ENCODE measurements at places on chromosomes 6 and 20. TPM values are rescaled to one million over a fixed set of nuclear protein-coding genes. Genes with fewer than 3 reads are reported as not detected.
A peak's percentile ranks its signal among the peaks of the same experiment; 100 is the strongest.

DNA sequence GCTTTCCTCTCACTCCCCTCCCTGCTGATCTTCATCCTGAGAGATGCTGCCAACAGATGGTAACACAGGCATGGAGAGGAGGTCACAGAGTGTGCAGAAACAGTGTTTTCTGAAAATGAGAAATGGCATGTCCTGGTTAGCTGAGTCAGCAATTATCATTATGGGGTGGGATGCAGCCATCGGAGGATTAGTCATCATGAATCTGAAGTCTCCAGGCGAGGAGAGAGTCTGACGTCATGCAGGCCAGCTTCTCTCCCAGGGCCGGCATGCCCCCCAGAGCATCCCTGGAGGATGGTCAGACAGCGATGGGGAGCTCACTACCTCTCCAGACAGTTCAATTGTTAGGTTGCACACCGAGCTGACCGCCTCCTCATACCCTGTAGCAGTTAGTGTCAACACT lies 4.7 kb upstream of the GTSF1L start:
- DNase-seq = no peak

- no peak for DNase-seq
Measured at GRCh38 chr6:13012296-13012695, 295.7 kb downstream of the PHACTR1 start.

DNA sequence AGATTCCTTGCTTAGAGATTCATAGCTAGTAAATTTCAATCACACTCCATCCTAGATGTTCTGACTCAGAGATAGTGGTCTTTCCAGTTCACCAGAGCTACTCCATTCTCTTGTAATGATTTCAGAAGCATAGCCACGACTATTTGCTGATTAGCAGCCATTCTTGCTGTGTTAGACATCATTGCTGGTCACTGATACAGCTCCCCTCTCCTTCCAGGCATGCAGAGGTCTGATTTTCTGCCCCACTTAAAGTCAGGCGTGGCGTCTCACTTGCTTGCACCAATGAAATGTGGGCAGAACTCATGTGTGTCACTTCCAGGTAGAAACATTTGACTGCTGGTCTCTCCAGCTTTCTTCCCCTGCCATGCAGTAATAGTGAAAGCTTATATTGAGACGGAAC lies 168.9 kb upstream of the JARID2 start:
- DNase-seq = no peak

- DNase-seq = peak; percentile 82
Measured at GRCh38 chr20:17679941-17680835, 1.9 kb downstream of the RRBP1 start.

DNA sequence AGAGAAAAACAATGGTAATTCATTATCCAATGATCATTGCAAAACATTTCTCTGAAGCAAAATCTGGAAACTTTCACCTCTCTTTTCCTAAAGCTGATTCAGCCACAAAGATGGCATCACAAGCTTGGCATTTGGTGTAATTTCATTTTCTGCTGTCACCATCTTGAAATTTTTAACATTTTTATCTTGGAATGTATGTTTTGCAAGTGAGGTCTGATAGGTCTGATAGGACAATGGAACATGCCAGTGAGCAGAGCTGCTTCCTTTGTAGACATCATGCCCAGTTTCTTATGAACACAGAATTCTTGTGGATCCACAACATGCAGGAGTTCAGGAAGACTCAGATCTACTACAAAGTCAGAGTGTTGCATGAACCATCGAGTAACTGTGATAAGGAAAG lies 969.6 kb downstream of the EYS start:
- DNase-seq = no peak

DNA sequence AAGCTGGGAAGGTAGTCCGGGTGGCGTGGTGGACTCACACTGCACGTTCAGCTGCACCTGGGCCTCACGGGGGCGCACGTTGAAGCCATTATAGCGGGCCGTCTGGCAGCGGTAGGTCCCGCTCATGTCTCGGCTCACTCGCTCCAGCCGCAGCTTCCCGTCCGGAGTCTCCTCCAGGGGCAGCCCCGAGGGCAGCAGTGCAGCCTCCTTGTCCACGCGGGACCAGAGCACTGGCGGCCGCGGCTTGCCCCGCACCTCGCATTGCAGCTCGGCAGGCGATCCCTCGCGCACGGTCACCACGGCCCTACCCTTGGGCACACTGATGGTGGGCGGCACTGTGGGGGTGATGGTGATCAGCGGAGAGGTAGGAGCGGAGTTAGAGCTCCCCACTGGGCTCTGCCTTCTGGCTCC lies 47.6 kb downstream of the MDGA1 start:
- DNase-seq = no peak

DNA sequence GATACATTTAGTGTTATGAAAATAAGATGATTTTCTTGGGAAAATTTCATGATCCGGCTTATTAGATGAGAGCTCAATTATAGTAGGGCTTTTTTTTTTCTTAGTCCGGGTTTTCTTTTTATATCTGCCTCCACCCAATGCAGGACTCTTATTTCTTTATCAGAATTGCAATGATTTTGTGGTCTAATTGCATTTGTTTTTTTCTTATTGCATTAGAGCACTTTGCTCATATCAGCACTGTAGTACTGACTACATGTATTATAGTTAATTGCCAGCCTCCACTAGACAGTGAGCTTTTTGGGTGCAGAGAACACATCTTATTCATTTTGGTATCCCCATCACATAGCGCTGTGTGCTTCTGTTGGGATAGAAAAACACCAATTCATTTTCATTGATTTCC lies 50.0 kb downstream of the FBXO5 start:
- DNase-seq = no peak

GRCh38 chr6:80789912-80790570 lies 683.6 kb downstream of the BCKDHB start:
- no peak for DNase-seq

GRCh38 chr6:35435074-35435837 lies 16.9 kb upstream of the FANCE start:
- no peak for DNase-seq

DNA sequence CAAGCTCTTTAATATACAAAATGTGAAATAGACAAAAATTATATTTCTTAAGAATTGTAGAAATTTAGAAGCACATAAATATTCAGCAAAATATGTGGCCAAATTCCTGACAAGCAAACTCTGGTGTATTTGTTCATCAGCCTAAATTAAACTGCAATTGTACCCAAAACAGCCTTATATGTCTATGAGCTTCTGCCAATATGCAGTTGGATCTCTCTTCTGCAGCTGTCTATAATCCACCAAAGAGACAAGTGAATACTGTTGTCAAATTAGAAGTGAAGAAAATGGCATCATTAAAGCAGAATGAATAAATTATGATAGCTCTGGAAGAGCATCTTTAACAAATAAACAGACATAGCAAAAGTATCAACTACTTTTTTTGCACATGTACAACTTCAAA lies 755.7 kb downstream of the GRIK2 start:
- no peak for DNase-seq

GRCh38 chr6:34865107-34865506 lies 22.7 kb downstream of the TAF11 start:
- no peak for DNase-seq

DNA sequence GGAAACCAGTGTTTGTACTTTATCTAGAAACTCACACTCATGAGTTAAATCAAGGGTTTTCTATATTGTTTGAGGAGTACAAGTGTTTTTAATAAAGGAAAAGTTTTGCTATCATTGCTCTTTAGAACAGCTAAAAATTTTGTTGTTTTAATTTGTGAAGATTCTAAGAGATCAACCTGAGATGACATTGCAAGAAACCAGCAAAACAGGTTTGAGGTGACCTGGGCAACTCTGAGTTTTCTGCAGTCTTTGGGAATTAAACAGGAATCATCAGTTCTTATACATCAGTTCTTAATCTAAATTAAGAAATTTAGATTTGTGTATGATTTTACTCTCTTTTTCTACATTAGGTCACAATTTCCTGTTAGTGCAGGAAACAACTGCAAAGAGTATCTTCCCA lies 114.5 kb downstream of the JAG1 start:
- DNase-seq = no peak

DNA sequence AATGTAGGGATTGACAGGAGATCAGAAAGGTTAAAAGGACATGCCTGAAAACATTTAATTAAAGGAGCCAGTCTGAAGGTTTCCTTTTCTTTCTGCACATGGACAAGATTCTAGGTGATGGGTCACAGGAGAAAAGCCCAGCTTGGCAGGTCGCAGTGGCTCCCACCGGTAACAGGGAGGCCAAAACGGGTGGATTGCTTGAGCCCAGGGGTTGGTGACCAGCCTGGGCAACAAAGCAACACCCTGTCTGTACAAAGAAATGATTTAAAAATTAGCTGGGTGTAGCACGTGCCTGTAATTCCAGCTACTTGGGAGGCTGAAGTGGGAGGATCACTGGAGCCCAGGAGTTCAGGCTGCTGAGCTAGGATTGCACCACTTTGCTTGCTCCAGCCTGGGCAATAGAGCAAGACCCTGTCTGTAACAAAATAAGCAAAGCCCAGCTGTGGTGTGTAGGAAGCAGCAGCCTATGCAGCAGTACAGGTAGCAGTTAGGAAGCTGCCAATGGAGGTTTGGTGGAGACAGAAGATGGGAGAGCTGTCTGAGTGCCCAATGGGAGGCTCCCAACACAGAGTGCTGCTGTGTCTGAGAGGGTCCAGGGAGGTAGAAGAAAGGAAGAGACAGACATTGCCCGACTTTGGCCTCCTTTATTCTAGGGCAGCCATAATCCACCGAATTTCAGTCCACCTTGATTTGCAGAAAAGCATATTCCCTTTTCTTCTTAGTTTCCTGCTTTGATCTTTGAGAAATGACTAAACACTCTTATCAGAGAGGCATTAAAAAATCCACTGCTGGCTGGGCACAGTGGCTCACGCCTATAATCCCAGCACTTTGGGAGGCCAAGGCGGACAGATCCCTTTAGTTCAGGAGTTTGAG lies 7.1 kb upstream of the AP5S1 start:
- DNase-seq = no peak

- DNase-seq = no peak
Measured at GRCh38 chr6:141445928-141446628, 686.6 kb upstream of the GJE1 start.

GRCh38 chr20:11112832-11113231 lies 439.0 kb upstream of the JAG1 start:
- DNase-seq = no peak

DNA sequence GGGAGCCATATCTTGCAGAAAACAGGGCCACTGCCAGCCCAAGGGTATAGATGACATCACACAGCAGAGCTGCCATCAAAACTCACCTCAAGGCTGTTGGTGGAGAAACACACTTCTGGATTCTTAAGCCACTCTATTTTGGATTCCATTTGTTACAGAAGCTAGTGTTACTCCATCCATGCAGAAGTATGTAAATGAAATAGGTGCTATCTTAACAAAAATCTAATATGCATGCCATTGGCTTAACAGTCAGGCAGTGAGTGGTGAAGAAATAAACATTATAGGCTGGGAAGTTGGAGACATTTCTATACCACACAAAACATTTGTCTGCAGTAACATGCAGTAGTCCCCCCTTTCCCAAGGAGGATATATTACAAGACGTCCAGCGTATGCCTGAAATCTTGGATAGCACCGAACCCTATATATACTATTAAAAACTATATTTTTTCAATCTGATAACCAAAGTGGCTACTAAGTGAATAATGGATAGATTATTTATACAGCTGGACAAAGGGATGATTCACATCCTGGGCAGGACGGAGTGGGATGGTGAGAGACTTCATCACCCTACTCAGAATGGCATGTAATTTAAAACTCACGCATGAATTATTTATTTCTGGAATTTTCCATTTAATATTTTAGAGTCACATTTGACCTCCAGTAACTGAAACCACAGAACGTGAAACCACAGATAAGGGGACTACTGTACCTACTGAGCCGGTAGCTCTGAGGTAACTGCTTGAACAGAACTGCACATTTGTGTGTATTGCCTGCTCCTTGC lies 160.0 kb upstream of the PLN start:
- no peak for DNase-seq

GRCh38 chr6:118999494-119000040 lies 64.6 kb upstream of the MCM9 start:
- no peak for DNase-seq

DNA sequence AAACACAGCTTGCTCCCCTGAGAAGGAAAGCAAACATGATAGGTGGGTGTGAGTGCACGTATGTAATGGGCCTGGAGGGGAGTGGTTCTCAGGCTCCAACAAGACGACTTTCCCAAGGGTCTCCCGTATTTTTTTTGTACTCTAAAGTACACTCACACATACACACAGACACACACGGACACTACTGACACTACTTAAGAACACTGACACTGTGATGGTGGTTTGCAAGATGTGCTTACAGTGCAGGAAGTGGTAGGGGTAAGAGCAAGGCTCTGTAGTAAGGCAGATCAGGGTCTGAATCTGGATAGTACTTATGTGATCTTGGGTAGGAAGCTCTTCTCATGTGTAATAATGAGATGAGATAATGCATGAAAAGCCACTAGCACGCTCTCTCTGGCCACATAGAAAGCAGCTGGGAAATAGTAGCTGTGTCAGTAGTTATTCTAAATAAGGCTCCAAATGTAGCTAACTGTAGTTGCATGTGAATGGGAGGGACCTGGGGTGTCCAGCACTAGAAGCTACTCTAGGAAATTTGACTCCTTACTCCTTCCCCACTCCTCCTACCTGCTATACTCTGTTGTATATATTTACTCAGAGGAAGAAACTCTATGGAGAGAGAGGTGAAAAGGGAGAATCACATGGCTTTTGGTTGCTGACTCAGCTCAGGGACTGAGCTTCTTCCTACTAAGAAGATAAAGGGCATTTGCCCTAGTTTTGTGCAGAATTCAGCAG lies 8.4 kb upstream of the ZBTB24 start:
- DNase-seq = no peak

DNA sequence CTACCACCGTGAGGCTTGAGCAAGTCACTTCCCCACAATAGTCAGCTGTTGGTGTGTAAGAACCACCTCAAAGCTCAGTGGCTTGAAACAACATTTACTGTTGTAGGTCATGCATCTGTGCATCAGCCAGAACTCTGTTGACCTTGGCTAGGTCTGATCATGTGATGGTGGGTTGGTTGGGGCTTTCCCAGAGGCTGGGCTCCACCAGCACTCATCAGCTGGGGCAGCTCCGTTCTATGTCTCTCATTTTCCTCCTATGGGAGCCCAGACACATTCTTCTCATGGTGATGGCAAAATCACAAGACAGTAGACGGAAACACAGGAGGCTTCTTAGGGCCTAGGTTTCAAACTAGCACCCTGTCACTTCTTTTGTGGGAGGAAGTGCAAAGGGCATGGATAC lies 42.8 kb upstream of the PSMF1 start:
- DNase-seq = no peak

IYD gene
- total RNA-seq = 1.2 TPM

FOXO3 gene
- total RNA-seq = 73.6 TPM

SULF2 gene
- total RNA-seq = 52.8 TPM

ORC3 gene
- 16.2 TPM for total RNA-seq

ZC2HC1B gene
- total RNA-seq = not detected

SLC22A3 gene
- total RNA-seq = 30.6 TPM

LY6G6D gene
- total RNA-seq = not detected

SLC17A9 gene
- total RNA-seq = 15.2 TPM

BLTP3A gene
- 12.9 TPM for total RNA-seq

PI3 gene
- total RNA-seq = 4.1 TPM

ITPA gene
- 43.4 TPM for total RNA-seq

TTPAL gene
- total RNA-seq = 8.0 TPM

RIMS1 gene
- total RNA-seq = 3.9 TPM
